ENCODE measurements at places on chromosomes 1 and 21.
A peak's percentile ranks its signal among the peaks of the same experiment; 100 is the strongest.

GRCh38 chr21:17612023-17612564 lies 607 bp downstream of the BTG3 start:
- peak; percentile 47 for DNase-seq

- no peak for DNase-seq
Observed at GRCh38 chr1:8520483-8520966, 202.6 kb downstream of the SLC45A1 start.

DNA sequence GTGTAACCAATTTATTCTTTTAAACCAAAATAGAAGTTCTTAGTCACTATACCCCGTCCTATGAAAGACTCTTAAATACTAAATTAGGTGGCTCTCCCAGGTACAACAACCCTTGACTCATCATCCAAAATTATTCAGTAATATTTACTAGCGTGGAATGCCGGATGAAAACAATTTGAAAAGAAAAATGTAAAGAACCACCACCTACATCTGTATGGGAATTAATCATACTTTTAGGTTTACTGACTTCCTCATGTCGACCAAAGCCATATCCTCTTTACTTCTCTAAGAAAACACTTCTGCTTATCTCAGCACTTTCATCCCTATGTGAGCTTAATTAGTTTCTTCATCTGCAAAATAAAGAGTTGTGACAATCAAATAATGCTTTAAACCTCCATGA lies 139.6 kb downstream of the AKT3 start:
- DNase-seq: no peak

DNA sequence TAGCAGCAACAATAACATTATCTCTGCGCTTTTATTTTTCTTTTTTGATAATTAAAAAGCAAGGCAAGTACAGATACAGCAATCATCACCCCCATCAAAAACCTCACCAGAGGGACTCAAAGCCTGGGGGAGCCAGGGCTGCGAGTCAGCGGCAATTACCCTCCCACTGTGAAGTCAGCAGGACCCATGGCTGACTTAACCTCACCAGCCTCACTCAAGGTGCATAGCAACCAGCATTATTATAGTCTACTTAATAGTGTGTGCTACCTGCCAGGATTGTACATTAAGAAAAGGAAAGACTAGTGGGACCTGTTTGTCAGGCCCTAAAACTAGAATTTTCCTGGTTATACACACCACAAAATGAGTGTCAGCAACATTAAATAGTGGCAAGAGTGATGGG lies 28.9 kb upstream of the SERBP1 start:
- no peak for DNase-seq

DNA sequence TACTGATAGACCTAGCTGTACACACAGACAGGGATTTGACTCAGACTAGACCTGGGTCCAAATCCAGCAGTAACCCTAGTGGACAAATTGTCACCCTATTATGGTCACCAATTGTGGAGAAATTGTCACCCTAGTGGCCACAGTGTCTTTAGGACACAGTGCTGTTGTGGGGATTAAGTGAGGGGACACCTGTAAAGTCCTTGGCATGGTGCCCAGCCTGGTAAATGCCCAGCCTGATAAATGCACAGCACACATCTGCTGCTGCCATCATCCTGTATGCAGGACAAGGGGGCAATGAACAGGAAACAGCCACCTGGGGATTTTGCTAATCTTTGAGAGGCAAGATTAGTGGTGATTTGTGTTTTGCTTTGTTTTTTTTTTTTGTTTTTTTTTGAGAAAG lies 2.3 kb downstream of the TMEM61 start:
- no peak for DNase-seq

GRCh38 chr1:224096773-224097172 lies 17.1 kb upstream of the FBXO28 start:
- no peak for DNase-seq

DNA sequence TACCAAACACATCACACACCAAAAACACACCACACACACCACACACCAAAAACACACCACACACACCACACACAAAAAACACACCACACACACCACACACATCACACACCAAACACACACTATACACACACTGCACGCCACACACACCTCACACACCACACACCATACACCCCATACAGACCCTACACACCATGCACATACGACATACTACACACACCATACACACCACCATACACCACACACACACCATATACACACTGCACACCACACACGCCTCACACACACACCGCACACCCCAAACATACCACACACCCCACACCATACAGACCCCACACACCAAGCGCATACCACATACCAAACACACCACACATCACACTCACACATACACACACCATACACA lies 226.9 kb upstream of the PKN2 start:
- no peak for DNase-seq

GRCh38 chr1:227396539-227397353 lies 78.5 kb upstream of the CDC42BPA start:
- peak; percentile 95 for DNase-seq

DNA sequence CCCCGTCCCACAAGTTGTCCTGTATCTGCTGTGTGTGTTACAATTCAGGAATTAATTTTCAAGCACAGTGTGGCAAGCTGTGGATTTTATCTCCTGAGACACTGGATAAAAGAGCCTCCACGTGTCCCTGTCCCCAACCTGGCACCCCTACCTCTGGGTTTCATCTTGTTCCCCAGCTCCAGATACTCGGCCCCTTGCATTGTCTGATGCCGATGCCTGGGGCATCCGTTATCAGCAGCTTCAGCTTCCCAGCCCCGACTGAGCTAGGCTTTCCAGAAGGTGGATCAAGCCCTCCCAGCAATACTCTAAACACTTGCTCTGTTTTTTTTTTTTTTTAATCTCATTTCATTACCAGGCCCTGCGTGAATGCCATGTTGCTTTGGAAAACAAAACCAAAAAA lies 159.4 kb downstream of the PLXNA2 start:
- no peak for DNase-seq

DNA sequence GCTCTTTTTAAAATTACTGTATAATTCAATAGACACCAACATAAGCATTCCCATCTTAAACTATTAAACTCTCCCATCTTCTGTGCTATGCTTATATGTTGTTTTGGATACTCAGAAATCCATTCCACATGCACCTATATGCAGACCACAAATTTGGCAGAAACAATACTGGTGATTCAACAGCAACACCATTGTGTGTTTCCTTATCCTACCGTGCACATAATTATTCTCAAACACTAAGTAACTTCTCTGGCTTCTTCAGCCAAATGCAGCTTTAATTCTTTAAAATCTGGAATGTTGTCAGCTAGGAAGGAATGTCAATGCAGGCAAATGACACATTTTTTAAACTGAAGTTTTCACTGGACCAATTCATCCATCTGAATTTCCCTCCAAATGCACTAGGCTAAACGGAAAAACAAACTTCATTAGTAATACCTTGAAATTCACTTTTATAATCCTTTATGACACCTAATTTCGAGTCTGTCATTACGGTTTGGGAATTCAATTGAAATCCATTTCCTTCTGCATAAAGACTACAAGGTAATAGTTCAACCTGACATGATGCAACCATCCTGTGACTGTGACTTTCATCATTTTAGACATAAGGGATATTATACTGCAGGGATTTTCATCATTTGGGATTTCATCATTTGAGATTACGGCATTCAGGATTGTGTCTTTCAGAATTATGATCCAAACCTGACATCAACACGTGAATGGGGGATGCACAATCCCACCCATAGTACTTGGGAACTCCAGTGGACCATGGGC lies 308.5 kb downstream of the LTN1 start:
- no peak for DNase-seq

- no peak for DNase-seq
Observed at GRCh38 chr1:160144921-160145320, 6.5 kb upstream of the ATP1A4 start.
